Activated T-cell treated with anti-CD3 and anti-CD28 coated beads, Interleukin-2, amount 50 U/mL, for 72 hours (primary cell): ENCODE measurements at places on chromosomes 1 and 21.

GRCh38 chr1:94316836-94317789 is 79.7 kb upstream of the ARHGAP29 start:
- DNase-seq: no peak

GRCh38 chr21:41636636-41637630 is 129.0 kb upstream of the TMPRSS2 start:
- no peak for DNase-seq

DNA sequence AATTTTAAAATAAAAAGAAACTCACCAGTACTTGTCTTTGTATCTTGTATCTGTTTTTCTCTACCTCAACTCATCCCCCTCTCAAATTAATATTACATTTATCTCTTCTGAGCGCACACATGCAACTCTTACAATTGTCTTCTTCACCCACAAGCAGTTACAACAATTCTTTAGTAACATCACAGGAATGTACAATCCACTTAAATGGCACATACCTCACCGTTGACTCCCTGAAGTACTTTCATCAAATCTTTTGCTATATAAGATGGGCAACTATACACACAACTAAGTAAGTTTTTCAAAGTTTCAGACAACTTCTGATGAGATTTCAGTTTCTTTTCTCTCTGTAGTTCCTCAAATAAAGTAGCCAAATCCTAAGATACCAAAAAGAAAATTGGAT is 28.3 kb downstream of the HEATR1 start:
- DNase-seq: no peak

DNA sequence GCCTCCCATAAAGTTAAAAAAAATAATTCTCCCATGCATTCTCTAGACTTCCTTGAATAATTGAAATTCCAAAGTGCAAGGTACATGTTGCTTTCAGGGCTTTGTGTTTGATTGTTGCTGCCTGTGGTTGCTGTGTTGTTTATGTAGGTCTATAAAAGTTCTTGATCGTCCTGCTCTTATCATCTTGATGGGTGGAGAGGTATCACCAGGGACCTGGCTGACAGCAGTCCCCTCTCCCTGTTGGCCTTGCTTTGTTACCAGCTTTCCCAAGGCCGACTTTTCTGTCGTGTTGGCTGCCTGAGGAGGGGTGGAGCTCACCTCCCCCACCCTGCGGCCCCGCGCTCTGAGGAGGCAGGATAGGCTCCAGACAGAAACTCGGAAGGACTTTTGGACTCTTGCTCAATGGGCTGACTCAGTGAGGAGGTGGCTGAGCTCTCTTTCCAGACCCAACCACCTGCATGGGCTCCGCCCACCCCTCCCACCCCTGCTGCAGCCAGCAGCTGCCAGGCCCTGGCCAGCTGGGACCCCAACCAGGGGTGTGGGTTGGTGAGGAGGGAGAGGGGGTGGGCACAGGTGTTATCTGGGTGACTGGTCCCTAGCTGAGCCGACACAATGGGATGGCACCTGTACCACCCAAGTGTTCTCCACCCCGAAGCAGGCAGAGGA is 2.0 kb downstream of the INAVA start:
- no peak for DNase-seq

- DNase-seq: no peak
Measured at GRCh38 chr1:147083919-147084272, 88.4 kb downstream of the PRKAB2 start.

DNA sequence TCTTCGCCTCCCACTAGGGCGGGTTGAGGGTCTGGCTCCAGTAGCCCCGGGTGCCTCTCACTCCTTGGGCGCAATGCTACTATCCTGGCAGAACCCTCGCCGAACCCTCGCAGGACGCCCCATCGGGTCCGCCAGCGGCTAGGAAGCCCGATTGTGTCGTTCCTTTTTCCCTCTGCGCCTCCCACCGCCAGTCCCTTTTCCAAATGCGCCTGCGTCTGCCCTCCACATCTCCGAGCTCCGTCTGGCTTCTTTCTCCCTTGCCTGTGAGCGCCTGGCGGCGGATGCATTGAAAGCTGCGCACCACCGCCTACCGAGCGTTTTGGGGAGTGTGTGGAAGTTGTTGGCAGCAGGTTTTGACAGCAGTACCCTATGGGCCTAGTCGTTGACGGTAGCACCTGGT is 1.0 kb upstream of the DIRAS3 start:
- peak; percentile 12 for DNase-seq

- DNase-seq: no peak
Measured at GRCh38 chr1:218573925-218574324, 228.8 kb downstream of the TGFB2 start.

DNA sequence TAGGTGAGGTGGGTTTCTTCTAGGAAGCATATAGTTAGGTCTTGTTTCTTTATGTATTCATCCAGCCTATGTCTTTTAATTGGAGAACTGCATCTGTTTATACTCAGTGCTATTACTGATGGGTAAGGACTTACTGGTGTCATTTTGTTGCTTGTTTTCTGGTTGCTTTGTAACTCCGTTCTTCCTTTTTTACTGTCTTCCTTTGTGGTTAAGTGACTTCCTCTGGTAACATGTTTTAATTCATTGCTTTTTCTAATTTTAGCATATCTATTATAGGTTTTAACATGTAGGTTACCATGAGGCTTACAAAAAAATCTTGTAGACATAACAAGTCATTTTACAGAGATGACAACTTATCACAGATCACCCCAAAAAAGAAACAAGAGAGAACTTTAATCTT is 160.8 kb downstream of the VAV3 start:
- no peak for DNase-seq

- no peak for DNase-seq
Measured at GRCh38 chr1:109641078-109641740, 14.7 kb upstream of the GSTM4 start.

- no peak for DNase-seq
Measured at GRCh38 chr1:220347654-220348175, 75.5 kb upstream of the RAB3GAP2 start.

- DNase-seq: no peak
Measured at GRCh38 chr1:177629526-177629925, 340.3 kb downstream of the SEC16B start.

DNA sequence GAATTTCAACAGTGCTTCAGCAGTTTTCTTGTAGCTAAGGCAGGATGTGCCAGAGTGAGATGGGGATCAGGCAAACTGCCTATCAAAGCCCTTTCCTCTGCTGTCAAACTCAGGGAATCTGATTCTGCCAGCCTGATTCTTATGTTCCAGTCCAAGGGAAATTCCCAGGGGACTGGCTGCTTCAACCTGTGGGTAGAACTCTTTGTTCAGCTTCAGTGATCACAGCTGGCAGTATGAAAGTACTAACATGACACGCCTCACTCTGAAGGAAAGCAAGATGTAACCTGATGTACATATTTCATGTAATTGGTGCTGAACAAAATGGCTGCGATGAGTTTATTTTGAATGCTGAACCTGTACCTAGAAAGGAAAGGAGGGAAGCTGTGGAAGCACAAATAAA is 40.1 kb upstream of the SLC5A9 start:
- DNase-seq: no peak

GRCh38 chr1:10185759-10186158 is 24.6 kb upstream of the KIF1B start:
- no peak for DNase-seq

GRCh38 chr1:89151047-89151446 is 24.8 kb downstream of the GBP7 start:
- no peak for DNase-seq

- DNase-seq: no peak
Measured at GRCh38 chr1:18011703-18012102, 95.9 kb upstream of the IGSF21 start.

GRCh38 chr21:42221581-42222345 is 2.8 kb downstream of the ABCG1 start:
- DNase-seq: no peak

- no peak for DNase-seq
Measured at GRCh38 chr1:16117369-16117768, 38.5 kb downstream of the EPHA2 start.

- no peak for DNase-seq
Measured at GRCh38 chr1:154129391-154129970, 25.4 kb downstream of the NUP210L start.

DNA sequence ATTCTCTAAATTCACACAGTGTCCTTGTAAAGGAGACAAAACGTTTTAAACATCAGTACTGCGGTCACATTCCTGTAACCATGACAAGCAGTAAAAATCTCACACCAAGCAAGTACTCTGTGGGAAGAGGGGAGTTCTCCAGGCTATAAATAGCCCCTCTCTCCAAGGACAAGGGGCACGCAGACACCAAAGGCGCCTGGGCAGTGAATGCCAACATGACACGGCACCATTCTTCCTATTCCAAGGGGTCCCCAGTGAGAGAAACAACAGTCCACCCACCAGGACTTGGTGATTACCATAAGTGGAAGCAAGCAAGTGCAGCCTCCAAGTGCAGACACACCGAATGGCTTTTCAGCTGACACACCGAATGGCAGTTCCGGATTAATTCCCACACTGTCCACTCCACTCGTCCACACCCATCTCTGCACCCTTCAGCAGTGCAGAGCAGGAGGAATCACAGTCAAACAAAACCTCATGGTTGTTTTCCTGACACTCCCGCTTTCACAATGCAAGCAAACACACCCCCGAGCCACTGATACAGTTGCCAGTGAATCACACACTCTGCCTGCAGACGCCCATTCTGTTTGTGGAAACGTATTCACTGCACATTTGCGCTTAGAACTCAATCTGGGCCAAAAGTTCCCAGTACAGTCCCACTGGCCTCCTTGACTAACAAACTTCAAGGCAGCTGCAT is 1.8 kb downstream of the PTTG1IP start:
- DNase-seq: peak; percentile 33

GRCh38 chr1:230869500-230869899 is 1.2 kb upstream of the C1orf198 start:
- no peak for DNase-seq

GRCh38 chr1:170067253-170067819 is 7.2 kb downstream of the KIFAP3 start:
- no peak for DNase-seq

DNA sequence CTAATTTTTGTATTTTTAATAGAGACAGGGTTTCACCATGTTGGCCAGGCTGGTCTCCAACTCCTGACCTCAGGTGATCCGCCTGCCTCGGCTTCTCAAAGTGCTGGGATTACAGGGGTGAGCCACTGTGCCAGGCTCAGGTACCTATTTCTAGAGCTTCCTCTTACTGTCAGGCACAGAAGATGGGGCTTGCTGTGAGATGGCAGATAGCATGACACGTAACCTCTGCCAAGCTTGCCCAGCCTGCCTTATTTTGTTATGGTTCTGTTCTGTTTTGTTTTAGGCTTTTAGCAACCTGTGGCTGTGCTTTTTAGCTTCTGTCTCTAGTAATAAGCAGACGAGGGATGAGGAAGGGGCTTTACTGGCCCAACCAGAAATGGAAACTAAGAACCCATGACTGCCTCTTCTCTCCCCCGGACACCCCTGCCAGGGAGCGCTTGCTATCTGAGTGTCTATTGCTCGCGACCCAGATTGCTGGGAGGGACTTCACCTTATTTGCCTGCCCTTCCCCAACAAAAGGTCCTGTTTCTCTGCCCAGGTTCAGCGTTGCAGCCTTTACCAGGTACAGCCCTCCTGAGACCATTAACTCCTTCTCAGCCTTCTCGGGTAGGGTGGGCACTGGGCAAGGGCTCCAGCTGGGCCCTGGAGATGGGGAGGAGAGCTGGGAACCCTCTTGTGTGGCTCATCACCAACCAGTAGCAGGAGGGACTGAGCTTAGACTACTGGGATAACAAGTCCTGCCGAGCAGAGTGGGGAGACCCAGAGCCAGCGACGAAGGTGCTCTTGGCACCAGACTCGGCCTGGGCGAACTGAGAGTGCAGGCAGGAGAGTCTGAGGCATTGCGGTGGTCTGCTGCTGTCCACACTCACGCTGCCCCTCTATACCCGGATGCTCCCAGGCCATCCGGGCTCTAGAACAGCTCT is 13.5 kb upstream of the LGR6 start:
- DNase-seq: no peak

DNA sequence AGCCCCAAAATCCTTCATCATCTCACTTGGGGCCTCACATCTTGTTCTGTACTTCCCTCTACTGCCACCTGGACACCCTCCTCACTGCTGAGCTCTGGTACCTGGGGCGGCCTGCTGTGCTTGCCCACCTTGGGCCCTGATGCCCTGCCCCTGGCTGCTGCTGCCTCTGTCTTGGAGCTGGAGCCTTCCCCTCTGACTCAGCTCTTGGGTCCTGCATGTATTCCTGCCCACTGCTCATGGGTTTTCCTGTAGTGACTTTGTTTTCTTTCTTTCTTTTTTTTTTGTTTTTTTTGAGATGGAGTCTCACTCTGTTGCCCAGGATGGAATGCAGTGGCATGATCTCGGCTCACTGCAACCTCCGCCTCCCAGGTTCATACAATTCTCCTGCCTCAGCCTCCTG is 37.5 kb downstream of the TRAPPC10 start:
- no peak for DNase-seq

DNA sequence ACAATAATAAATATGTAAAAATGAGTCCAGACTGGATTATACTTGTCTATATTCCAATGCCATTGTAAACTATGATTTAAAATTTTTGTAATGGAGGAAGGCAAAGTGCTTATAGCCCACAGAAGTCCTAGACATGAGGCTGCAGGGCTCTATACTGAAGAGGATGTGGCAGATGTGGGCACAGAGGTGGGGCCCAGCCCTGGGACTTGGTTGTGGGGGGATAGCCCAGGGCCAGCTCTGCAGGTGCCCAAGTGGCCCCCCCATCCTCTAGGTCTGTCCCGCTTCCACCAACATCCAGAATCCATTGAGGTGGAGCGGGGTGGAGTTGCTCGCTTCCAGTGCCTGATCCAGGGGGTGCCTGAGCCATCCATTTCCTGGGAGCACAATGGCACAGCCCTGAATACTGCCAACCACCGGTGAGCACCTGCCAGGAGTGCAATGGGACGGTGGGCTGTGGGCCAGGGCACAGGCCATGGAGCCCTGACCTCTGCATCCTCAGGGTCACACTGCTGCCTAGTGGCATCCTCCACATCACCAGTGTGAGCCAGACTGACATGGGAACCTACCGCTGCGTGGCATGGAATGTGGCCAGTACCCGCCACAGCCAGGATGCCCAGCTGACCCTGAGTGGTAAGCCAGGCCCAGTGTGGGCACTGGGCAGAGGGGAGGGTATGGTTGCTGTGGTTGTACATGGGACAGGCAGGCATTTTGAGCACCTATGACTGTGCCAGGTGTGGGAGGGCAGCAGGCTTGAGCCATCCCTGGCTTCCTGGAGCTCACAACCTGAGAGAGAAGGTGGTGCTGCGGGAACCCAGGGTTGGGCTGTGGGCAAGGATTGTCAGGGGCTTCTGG is 21.0 kb downstream of the SLC27A3 start:
- DNase-seq: no peak
